ENCODE measurements at places on chromosomes 13 and 19. TPM values are rescaled to one million over a fixed set of nuclear protein-coding genes. Genes with fewer than 3 reads are reported as not detected.

- DNase-seq, result peak; percentile 51
These were observed 2.6 kb downstream of the BBC3 start for GRCh38 chr19:47228168-47228936.

GRCh38 chr19:33296488-33296971, 5.8 kb downstream of the CEBPA start:
- no peak for DNase-seq

- DNase-seq, result no peak
These were observed 146.9 kb downstream of the KDM4B start for GRCh38 chr19:5115771-5116202.

- peak; percentile 15 for DNase-seq
These were observed 1.1 kb downstream of the LSM14A start for GRCh38 chr19:34173193-34173956.

DNA sequence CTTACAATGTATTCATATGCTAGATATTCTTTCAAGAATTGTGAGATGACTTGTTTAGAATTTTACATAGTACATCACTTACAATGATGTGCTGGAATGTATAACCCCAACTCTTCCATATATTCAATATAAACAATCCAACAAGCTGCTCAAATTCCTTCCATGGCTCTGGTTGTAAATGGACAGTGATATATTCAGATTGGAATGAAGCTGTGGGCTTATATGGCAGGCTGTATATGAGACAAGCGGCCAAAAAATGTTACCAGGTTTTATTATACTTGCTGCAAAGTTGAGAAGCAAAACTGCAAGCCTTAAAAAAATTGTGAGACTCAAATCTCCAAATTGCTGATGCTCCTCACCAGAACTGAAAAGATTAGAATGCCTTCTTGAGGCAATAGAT, 83.6 kb upstream of the KLF12 start:
- DNase-seq, result no peak

- peak; percentile 71 for DNase-seq
These were observed 87.6 kb downstream of the ARHGEF7 start for GRCh38 chr13:111202745-111203144.

GRCh38 chr13:24718192-24718965, 38.2 kb downstream of the ATP12A start:
- no peak for DNase-seq

Gene SULT2A1
- total RNA-seq, result not detected

Gene FGF9
- 5.6 TPM for total RNA-seq

Gene TMEM190
- total RNA-seq, result not detected

Measured in naive thymus-derived CD4-positive, alpha-beta T cell (primary cell).